Suprapubic skin (tissue), 4 donors: ENCODE measurements at places on chromosomes 11 and 22.

- H3K27ac ChIP-seq, result peak overlapping the region; percentile 87
- peak; percentile 83 for DNase-seq
- peaks cover 30% of the 10 kb centered on the region for H3K4me1 ChIP-seq
- no peaks in the 10 kb centered on the region for H3K36me3 ChIP-seq
These were observed 41.3 kb downstream of the LRRC32 start for GRCh38 chr11:76629116-76629852.

GRCh38 chr11:43944761-43945311, 2.4 kb downstream of the C11orf96 start:
- H3K27ac ChIP-seq, result no peak overlapping the region
- peaks cover 25% of the 10 kb centered on the region for H3K4me1 ChIP-seq
- H3K4me3 ChIP-seq, result peak overlapping the region; percentile 72
- H3K27me3 ChIP-seq, result peaks cover 60% of the 10 kb centered on the region
- no peaks in the 10 kb centered on the region for H3K36me3 ChIP-seq

DNA sequence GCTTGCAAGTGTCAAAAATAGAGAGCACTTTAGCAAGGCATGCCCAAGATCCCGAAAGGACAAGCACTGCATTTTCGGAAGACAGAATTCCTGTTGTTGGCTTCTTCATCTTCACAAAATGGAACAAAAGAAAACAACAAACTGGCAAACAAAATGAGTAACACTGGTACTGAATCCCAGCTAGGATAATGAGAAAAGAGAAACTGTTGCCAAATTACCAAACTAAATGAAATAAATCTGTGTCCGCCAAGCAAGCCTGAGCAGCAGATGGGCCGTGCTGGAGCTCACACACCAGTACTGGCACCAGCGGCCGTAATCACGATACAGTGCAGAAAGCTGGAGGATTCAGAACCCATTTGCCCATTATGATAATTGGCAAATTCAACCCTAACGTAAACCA, 30.6 kb downstream of the TUB start:
- no peak overlapping the region for H3K27ac ChIP-seq
- no peaks in the 10 kb centered on the region for H3K4me1 ChIP-seq
- no peak overlapping the region for H3K4me3 ChIP-seq
- DNase-seq, result no peak
- no peaks in the 10 kb centered on the region for H3K27me3 ChIP-seq

- no peaks in the 10 kb centered on the region for H3K36me3 ChIP-seq
- peaks cover 29% of the 10 kb centered on the region for H3K27me3 ChIP-seq
- no peak overlapping the region for H3K27ac ChIP-seq
- H3K4me3 ChIP-seq, result no peak overlapping the region
- no peaks in the 10 kb centered on the region for H3K4me1 ChIP-seq
These were observed 126.7 kb upstream of the B3GAT1 start for GRCh38 chr11:134538742-134539141.

DNA sequence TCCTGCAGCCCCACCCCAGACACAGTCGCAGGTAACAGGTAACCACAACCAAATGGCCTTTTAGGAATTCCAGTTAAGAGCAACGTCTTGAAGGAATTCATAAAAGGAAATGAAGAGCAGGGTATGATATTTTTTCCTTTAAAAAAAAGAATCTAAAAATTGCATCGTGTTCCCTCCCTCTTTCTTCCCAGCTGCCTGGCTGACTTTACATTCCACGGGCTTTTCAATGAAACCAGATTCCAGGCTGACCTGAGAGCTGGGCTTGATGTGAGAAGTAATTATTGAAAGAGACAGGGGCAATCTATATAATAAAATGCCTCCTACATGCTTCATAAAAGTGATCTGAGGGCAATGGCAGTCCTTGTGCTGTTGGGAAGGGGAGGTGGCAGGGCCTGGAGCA, 57.3 kb upstream of the EIF3D start:
- DNase-seq, result no peak
- peaks cover 6% of the 10 kb centered on the region for H3K4me1 ChIP-seq
- H3K4me3 ChIP-seq, result no peak overlapping the region
- peaks cover 37% of the 10 kb centered on the region for H3K27me3 ChIP-seq

GRCh38 chr11:94669023-94669422, 99.1 kb upstream of the AMOTL1 start:
- no peaks in the 10 kb centered on the region for H3K36me3 ChIP-seq
- peaks cover 6% of the 10 kb centered on the region for H3K4me1 ChIP-seq
- no peak overlapping the region for H3K4me3 ChIP-seq

DNA sequence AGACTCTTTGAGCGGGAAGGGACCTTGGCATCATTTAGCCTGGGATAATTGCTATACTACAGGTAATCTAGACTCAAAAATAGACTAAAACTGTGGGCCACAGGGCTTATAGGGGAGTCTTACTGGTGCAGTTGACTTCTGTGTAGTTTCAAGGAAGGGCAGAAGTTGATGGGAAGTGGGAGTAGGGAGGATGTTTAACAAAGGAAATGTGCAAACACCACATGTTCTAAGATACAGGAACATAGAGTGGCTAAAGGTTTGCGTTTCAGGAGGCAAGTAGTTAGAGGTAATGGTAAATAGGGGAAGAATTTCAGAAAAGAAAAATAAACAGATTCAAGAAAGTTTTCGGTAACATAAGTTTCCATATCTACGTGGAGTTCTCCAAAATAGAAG, 14.4 kb upstream of the SORL1 start:
- DNase-seq, result no peak
- no peak overlapping the region for H3K27ac ChIP-seq
- no peaks in the 10 kb centered on the region for H3K36me3 ChIP-seq
- H3K4me1 ChIP-seq, result peaks cover 11% of the 10 kb centered on the region

- DNase-seq, result no peak
- no peaks in the 10 kb centered on the region for H3K36me3 ChIP-seq
- H3K4me1 ChIP-seq, result no peaks in the 10 kb centered on the region
- peaks cover 12% of the 10 kb centered on the region for H3K27me3 ChIP-seq
- H3K4me3 ChIP-seq, result no peak overlapping the region
These were observed 72.8 kb upstream of the IGLL5 start for GRCh38 chr22:22814666-22815396.
